H54 (cell line): ENCODE measurements at places on chromosomes 7 and 10.

GRCh38 chr7:116097365-116098009 lies 66.9 kb upstream of the TFEC start:
- peak; percentile 47 for DNase-seq

DNA sequence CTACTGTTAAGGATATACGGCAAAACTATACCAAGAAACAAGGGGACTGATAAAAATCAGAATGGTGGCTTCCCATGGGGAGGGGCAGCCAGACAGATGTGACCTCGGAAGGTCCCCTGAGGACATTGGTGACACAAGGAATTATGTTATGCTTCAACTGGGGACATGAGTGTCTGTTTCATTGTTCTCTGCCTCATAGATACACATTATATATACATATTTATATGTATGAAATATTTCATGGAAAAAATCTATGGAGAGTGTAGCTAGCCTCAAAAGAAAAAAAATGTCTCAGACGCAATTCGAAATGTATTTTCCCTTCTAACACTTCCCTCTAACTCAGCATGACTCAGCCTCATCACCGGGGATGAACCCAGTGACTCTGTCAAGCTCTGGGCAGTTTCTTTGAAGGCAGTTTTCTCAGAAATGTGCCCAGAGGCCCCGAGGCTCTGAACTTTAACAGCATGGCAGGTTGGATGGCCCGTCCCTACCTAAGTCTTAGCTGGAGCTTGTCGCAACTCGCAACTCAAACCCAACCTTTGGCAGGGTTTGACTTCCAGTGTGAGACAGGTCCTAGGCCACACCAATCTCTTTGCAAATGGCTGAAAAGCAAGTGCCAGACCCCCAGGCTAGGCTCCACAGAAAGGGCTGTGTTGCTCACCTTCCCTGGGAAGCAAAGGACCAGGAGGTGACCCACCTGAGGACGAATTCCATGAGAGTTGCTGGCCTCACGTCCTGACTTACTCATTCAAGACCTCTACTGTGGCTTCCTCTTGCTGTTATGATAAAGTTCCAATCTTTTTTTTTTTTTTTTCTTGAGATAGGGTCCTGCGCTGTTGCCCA lies 86.9 kb downstream of the CARD11 start:
- DNase-seq: peak; percentile 89

DNA sequence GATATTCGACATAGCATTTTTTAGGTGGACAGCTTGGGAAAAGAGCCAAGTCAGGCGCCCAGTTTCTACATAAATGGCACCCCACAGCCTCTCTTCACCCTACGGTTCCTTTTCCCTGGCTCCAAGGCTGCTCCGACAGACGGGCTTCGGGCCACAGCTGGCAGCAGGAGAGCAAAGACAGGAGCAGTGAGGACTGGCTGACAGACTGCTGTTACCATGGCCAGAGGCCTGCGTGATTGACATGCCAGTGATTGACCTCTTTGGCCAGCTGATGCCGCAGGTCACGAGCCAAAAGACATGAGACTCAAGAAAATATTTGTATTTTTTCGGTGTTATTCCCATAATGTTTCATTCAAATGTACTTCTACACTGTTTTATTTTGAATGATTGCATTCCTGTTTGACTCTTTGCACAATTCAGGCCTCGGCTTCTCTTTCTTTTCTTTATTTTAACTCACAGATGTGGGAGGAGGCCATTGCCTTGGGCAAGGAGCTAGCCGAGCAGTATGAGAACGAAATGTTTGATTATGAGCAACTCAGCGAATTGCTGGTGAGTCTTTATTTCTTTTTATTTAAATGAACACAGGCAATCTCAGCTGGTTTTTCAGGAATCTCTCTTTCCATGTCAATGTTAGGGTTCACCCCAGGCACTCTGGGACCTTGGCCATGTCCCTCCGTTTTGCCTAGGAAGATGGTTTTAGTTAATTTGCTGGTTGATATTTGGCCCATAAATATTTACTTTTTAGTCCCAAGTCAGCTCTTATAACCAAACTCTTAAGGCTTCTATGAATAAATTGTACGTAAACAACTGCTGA lies 146.3 kb upstream of the NPS start:
- no peak for DNase-seq

GRCh38 chr7:140389445-140389844 lies 8.9 kb downstream of the SLC37A3 start:
- DNase-seq: no peak

DNA sequence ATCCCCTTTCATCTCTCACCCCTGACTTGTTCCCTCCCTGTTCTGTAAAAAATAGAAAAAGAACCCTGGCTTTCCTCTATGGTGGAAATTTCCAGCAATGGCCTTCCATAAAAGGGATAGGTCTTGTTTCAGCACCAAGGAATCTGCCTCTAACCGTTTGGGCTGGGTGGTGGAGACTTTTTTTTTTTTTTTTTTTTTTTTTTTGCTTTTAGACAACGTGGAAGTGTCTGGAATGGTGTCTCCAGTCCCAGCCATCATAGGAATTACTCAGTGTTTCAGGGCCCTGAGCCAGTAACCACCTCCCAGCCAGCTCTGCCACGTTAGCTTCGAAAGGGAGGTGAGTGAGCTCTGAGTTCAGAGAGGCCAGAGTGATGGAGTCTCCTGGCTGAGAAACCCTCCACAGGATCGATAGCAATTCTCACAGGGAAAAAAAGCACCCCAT lies 97.3 kb upstream of the COL1A2 start:
- peak; percentile 47 for DNase-seq

- peak; percentile 64 for DNase-seq
Observed at GRCh38 chr10:72328045-72328828, 26.5 kb downstream of the DNAJB12 start.

GRCh38 chr7:68399991-68400590 lies 1198.2 kb upstream of the AUTS2 start:
- DNase-seq: no peak

DNA sequence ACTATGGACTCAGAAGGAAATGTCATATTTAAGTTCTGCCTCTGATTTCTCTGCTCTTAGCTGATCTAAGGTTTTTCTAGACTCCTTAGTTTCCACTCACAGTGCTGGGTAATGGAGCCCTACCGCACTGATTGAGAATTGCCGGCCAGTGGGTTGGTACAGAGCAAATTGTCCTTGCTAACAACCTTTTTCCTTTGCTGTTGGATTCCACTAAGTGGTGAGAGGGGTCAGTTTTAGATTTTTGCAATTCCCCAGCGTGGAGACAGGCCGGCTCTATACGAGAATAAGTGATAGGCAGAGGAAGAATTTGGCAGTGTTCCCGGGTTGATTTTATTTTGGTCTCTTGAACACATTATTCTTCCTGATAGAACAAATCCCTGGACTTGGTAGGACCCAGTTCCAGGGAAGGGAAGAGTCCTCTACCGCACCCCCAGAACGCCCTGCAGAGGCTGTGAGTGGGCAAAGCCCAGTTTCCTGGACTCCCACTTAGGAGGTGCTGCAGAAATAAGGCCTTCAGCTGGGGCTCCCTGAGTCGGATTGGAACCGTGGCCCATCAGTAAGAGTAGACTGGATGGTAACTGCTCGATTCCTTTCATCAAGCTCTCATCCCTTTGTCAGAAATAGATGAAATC lies 3.0 kb upstream of the NRP1 start:
- DNase-seq: no peak

- no peak for DNase-seq
Observed at GRCh38 chr7:50268223-50268622, 36.3 kb upstream of the IKZF1 start.

- no peak for DNase-seq
Observed at GRCh38 chr7:137283153-137283552, 60.4 kb downstream of the PTN start.

GRCh38 chr7:40348126-40348728 lies 213.4 kb downstream of the SUGCT start:
- no peak for DNase-seq

- DNase-seq: no peak
Observed at GRCh38 chr7:69114374-69114773, 483.9 kb upstream of the AUTS2 start.

DNA sequence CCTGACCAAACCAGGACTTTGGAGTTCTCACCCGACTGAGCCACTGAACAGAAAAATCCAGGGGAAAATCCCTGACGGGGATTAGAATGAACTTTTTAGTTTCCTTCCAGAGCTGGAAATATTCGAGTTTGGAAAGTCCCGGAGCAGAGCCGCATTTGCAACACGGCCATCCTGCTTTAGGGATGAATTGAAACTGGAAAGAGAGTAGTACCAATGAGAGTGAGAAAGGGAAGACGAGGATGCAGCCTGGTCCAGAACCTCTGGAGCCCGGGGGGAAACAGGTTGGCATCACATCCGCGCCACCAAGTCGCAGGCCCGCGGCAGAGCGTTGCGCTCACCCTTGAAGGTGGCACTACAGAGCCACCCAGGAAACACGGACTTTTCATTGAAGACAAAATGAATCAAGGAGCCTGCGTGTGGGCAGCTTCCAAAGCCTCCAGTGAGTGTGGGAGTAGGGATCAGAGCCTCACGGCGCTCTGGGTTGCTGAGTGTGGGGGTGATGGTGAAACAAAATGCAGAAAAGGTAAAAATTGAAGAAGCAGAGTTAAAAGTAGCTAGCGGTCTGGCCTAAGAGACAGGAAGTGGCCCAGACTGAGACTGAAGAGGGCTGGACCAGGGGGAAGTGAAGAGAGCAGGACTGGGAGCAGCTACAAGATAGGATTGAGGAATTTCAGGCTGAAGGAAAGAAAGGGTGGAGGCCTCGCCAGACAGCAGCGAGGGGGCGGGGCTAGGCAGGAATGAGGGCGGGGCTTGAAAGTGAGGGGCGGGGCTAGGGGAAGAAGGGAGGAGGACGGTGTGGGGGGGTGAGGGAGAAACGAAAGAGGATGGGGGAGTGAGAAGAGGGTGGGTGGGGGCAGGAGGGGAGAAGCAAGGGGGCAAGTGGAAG lies 1.8 kb downstream of the SMURF1 start:
- DNase-seq: peak; percentile 32

DNA sequence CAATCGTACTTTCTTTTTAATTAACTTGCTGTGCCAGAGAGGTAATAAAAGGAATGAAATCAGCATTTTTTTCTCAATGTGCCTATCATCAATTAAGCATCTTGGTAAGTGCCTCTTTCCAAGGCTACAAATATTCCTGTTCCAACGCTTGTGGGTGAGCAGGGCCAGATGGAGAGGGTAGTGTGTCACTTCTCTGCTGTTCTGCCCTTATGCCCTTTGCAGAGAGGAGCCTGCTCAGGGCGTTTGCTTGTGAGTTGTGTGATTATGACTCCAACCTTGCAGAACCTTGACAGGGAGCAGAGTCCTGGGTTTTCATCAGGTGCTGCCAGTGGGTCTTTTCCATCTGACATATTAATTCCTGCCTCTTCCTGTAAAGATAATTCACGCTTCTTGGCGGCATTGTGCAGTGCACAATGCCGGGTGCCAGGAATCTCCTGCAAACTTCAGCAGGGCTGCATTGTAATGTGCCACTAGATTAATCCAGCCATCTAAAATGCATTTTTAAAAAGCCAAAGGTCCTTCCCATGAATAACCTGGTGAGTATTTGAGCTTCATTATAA lies 234.4 kb downstream of the ARHGAP12 start:
- no peak for DNase-seq

GRCh38 chr7:70776627-70777101 lies 355.3 kb upstream of the GALNT17 start:
- no peak for DNase-seq

GRCh38 chr7:156432018-156432417 lies 208.6 kb upstream of the RNF32 start:
- DNase-seq: no peak

- peak; percentile 12 for DNase-seq
Observed at GRCh38 chr10:122911889-122912484, 1.6 kb downstream of the FAM24A start.

GRCh38 chr7:4740796-4741195 lies 34.6 kb upstream of the AP5Z1 start:
- no peak for DNase-seq
